ENCODE measurements at places on chromosomes 1 and 21.

DNA sequence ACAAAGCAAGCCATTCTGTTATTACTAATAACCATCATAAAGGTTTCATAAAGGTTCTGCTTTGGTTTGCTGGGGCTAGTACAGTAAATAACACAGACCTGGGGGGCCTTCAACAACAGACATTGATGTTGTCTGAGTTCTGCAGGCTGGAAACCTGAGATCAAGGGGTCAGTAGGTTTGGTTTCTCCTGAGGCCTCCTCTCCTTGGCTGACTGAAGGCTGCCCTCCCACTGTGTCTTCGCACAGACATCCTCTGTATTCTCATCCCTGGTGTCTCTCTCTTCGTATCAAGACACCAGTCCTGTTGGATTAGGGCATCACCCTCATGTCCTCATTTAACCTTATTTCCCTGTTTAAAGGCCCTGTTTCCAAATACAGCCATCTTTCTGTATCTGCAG lies 37.3 kb downstream of the HUNK start:
- no peak for DNase-seq

DNA sequence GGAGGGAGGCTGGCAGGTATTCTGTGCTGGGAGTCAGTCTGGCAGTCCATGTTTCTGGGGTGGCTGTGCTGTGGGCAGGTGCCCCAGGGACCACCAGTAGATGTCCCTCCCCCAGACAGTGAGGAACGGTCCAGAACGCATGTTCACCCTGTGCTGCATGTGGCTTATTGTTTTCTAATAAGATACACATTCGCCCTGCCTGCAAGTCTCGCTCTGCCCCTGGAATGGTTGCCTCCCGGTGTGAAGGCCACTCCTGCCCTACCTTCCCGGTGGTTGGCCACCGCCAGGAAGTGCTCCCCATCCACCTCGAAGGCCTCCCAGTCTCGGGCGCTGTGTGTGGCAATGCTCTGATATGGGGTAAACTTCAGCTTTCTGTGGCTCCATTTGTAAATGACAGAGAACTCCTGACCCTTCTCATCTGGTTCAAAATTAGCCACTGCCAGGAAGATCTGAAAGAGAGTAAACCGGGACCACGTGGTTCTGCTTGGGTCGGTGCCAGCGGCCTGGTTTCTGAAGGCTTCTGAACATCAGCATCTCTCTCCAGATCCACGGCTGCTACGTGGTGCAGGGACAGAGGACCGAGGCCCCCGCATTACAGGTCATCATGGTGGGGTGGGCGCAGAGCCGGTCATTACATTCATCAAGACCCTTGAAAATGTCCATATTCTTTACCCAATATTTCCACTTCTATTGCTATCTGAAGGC lies 14.5 kb downstream of the KRTAP10-1 start:
- DNase-seq = no peak

GRCh38 chr1:199466961-199467360 lies 560.5 kb upstream of the NR5A2 start:
- DNase-seq = no peak

- no peak for DNase-seq
Measured at GRCh38 chr1:84358695-84359094, 39.6 kb upstream of the DNASE2B start.

DNA sequence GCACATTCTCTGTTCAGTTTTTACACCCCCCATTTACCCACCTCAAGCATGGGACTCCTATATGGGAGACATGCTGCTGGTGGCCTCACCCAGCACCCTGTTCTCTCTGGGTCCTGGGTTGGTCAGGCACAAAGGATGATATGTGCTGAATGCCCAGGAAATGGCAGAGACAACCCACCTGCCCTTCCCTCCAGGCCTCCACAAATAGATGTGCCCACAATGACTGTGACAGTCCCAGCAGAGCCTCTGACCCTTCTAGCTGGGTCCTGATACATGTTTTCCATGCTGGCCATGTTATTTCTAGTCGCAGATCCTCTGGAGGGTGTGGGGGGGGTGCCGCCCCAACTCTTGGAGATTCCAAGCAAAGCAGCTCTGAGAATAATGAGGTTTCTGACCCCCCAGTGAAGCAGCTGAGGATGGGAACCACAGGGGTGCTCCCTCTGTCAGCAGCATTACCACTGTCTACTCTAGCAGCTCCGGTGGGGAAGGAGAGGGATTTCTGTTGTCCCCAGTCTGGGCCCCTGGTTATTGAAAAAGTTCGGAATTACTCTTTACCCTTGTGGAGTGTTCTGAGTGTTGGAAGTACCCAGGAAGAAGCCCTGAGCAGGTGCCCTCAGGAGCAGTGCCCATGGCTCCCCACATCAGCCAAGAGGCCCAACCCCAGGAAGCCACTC lies 1.2 kb upstream of the CCDC28B start:
- DNase-seq = no peak

DNA sequence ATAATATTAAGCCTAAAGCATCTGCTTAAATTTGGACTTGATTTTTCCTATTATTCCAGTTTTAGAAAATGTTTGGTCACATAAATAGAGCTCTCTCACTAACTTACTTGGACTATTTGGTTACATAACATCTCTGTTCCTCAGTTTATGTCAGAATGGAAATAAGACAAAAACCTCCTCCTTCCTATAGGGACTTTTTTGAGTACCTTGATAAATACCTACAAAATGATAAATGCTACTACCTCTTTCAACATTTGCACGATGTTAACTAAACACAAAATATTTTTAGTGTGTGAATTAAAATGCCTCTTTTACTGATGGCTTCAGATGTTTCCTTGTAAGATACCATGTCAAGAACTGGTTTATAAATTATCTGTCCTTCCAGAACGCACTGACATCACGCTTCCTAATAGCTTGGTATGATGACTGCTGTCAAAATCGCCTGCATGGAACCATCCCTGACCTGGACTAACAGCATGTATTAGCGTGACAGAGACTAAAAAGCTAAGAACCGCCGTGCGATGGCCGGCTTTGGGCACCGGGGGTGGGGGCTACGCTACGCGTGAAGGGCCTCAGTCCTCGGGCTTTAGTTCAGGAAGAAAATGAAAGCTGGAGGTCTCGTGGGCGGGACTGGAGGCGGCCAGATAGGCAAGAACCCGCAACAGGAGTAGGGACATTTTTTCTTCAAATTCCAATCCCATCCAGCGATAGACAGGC lies 133.2 kb upstream of the BARHL2 start:
- no peak for DNase-seq

GRCh38 chr1:208691012-208691411 lies 446.8 kb upstream of the PLXNA2 start:
- no peak for DNase-seq

GRCh38 chr1:13754510-13755103 lies 54.6 kb downstream of the PRDM2 start:
- DNase-seq = no peak

DNA sequence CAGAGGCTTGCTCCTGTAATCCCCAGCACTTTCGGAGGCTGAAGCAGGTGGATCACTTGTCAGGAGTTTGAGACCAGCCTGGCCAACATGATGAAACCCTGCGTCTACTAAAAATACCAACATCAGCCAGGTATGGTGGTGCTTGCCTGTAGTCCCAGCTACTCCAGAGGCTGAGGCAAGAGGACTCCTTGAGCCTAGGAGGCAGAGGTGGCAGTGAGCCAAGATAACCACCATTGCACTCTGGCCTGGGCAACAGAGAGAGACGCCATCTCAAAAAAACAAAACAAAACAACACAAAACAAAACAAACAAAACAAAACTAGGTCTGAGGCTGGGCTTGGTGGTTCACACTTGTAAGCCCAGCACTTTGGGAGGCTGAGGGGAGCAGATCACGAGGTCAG lies 38.7 kb upstream of the RAP1GAP start:
- no peak for DNase-seq

- no peak for DNase-seq
Measured at GRCh38 chr1:81545734-81546133, 255.0 kb upstream of the ADGRL2 start.

GRCh38 chr1:77044133-77044849 lies 174.9 kb downstream of the PIGK start:
- DNase-seq = no peak

DNA sequence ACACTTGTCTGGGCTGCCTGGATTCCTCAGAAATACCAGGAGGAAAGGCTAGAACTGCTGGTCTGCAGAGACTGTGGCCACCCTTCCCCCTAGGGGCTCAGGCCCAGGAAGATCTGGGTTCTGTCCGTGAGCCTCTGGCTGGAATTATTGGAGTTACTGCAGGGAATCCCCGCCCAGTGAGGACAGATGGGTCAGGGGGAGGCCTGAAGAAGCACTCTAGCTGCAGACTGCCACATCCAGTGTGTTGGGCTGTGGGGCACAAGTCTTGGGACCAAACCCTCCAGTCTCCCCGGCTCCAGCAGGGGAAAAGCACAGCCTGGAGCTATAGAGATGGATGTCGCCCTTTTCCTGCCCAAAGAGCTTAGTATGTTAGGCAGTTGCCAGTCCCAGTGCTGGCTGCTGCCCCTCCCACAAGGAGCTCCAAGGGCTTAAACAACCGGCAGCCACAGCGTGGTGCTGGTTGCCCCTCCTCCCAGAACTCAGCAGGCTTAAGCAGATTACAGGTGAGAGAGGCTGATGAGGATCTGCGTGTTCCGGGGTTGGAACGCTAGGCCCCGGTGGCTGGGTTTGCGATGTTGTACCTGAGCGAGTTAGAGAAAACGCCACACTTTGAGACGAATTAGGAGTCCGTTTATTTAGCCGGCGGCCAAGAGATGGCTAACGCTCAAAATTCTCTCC lies 255.5 kb upstream of the LRRC7 start:
- DNase-seq = no peak

DNA sequence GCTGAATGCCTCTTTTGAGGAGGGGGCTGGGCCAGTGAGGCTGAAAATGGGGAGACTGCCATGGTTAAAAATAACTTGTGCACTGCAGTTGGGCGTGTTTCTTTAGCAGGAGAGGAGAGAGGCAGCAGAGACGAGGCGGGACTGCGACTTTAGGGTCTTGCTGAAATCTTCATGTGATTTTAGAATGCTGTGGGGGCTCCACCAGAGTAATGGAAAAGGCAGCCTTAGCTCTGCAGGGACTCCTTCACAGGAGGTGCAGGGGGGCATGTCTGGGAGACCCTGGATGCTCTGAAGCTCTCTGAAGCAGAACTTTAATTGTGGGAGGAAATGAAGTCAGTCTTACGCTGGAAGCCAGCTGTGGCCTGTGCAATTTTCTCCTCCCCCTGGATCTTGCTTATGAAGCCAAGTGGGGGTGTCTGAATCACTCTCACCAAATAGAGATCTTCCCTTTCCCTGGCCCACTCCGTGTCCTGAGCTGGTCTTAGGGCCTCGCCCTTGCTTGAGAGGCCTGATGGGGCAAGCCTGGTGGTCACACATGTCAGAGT lies 60.8 kb downstream of the NDUFS5 start:
- no peak for DNase-seq

DNA sequence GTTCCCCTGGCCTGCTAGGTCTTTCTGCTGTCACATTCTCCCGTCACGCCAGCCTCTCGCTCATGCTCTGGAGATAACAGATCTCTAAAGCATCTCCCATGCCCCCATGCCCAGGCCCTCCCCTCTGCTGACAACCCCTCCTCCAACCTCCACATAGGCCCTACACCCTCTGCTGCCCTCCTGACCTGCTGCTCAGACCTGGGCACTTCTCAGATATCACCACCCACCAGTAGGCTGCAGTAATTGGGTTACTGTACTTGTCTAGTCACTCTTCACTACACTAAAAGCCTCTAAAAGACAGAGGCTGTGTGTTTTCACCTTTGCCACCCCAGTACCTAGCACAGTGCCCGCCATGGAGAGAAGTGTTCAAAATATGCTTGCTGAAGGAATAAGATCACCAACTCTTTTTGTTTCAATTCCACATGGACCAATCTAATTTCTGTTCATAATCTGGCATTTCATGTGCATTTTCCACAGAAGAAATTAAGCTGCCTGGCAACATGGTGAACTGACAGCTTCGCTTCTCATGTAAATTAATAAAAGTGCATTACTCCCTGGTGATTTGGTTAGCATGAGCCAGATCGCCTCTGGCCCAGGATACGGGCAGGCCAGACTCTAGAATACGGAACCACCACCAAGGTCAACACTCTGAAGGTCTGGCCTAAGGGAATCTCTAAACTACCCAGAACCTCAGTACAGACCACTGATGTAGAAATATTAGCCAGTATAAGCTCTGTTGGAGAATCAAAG lies 20.7 kb downstream of the LBR start:
- DNase-seq = no peak

DNA sequence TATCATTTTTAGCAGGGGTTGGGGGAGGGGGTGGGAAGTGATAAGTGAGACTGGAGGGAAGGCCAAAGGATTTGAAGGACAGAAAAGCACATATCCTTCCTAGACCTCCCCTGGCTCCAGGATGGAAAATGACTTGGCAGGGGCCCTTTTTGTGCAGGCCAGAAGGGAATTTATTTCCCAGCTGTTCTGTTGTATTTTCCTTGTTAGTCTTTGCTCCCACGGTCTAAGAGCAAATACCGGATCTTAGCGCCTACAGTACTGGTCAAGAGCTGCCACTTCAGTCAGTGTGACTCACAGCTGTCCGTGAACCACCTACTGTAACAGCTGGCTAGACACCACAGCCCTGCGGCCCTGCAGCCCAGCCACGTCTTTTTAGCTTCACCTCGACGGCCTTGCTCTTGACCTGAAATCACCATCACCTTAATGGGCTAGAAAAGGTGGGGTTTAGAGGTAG lies 51.0 kb upstream of the ERRFI1 start:
- DNase-seq = no peak

GRCh38 chr1:243979396-243979795 lies 71.7 kb upstream of the ZBTB18 start:
- DNase-seq = no peak

DNA sequence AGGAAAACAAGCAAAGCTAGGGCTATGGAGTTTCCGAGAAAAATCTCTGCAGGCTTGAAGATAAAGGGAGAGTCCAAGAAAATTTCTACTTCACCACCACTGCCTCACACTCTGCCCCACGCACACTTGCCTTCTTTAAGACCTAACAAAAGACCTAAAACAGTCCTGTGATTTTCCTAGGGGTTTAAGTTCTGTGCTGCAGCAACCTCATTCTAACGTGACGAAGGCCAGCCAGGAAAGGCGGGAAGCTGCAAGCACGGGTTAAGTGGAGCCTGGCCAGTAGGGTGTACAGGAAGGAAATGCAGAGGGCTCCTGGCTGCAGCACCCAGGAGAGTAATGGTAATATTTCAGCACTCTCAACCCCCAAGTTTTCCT lies 1.5 kb downstream of the SPATA6 start:
- DNase-seq = no peak

GRCh38 chr1:50080904-50081586 lies 27.7 kb upstream of the ELAVL4 start:
- DNase-seq = no peak

DNA sequence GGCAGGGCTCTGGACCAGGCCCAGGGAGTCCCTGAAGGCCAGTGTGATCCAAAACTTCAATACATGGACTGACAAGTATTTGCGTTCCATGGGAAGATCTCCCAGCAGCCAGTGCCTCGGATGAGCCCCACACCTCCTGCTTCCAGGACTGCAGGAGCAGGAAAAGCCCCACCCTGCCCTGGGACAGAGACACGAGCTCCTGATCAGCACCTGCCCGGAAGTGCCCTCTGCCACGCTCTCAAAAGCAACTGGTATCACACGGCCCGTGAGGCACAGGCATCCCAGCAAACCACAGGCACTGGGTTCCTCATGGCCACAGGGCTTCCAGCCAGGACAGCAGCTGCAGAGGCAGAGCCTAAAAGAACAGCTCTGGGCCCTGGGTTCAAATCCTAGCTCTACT lies 48.6 kb downstream of the ACOT7 start:
- DNase-seq = no peak

All from stimulated activated CD8-positive, alpha-beta memory T cell treated with anti-CD3 and anti-CD28 coated beads, Interleukin-2, amount 100 ng/mL, for 1 hour (primary cell).